ENCODE measurements at places on chromosomes 4 and X.

DNA sequence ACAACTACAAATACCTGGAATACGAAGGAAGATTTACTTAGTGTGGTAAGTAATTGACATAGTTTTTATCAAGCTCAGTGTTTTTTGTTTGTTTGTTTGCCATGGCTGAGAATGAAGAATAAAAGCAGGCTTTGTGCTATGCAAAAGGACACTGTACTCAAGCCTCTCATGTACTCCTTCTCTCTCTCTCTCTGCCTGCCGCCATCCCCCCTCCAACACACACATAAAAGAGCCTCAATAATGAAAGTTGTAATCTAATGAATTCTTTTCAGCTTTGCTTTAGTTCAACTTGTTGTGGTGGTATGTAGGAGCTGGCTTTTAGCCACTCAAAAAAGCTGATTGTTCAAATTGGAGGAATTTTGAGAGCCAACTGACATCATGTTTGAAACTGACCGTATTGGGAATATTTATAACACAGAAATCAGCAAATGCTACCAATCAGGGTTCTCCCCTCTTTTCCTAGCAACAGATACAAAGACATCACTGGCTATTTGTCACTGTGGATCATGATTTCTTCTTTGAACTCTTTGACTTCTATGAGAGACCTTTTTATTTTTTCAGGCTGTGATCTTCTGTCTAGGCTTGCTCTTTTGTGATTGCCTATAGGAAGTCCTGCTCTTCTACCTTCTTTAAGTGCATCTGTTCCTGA lies 1148.8 kb downstream of the RAPGEF2 start:
- no peak for DNase-seq

DNA sequence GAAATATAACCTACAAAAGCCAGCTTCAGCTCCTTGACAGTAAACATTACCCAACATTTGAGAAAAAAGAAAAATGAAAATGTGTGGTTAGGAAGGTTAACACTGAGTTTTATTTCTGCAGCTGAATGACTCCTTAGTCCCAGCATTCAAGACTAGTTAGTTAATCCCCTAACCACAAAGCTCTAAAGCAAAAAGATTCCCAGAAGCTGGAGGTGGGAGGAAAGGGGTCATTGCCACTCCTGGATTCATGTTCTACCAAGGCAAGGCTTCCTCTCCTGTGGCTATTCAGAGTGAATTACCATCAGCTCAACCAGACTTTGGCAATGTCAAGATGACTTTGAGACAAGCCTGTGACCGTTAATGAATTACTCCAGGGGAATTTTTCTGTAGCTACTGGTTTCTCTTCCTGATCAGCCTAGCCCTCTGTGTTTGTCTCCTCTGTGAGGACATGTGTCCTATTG lies 63.6 kb downstream of the HADH start:
- DNase-seq, result no peak

DNA sequence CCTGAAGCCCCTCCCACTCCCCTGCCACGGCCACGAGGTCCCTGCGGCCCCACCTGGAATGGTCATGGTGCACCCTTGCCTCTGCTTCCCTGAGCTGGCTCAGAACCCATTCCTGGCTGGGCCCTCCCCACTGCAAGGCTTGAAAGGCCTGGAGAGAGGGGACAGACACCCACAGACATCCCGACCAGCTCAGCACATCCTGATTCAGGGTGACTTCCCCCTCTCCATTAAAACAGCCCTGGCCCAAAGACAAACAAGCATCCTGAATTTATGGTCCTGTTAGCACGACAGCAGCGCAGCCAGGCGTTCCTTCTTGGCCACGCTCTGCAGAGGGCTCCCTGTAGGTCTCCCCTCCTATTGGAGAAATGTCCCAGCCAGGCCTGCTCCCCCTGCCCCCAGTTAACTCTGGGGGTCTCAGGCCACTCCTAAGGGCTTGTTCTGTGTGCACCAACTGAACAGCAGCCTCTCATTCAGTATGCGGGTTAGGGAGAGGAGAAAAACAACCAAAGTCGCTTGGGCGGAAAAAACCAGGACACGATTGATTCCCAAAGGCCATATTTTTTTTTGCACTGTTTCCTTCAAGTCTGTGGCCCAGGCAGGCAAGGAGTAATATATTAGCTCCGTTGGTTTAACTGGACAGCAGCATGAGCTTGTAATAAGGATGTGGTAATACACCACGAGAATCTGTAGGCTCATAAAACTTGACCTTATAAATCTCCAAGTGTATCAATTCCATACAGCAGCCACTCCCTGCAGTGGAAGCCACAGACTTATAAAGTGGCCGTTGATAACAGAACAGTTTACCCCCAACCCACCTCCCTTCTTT lies 106.7 kb upstream of the MSX1 start:
- DNase-seq, result no peak

GRCh38 chrX:139299309-139299708 lies 231.2 kb upstream of the F9 start:
- DNase-seq, result no peak
